AG08396 (cell line): ENCODE measurements at places on chromosomes 11 and 22.
A peak's percentile ranks its signal among the peaks of the same experiment; 100 is the strongest.

DNA sequence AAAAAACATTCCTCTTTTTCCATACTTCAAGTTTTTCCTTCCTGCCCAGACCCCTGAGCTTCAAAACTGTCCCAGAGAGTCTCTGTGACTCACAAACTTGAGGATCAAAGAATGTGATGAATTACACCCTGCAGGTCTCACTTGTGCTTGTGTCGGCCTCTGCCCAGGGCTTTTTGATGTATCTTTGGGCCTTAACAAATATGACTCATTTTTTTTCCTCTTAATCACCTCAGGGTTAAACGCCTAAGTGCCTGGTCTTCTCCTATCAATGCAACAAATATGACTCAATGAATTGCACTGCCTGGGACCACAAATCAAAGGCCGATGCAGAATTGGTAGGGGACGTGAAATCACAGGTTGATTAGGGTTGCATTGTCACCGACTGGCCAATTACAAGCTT lies 267.7 kb downstream of the LARGE1 start:
- DNase-seq: peak; percentile 17

- peak; percentile 99 for DNase-seq
Measured at GRCh38 chr11:61814958-61815789, 1.6 kb downstream of the FADS1 start.

GRCh38 chr11:108218912-108219783 lies 3.3 kb downstream of the NPAT start:
- DNase-seq: no peak

DNA sequence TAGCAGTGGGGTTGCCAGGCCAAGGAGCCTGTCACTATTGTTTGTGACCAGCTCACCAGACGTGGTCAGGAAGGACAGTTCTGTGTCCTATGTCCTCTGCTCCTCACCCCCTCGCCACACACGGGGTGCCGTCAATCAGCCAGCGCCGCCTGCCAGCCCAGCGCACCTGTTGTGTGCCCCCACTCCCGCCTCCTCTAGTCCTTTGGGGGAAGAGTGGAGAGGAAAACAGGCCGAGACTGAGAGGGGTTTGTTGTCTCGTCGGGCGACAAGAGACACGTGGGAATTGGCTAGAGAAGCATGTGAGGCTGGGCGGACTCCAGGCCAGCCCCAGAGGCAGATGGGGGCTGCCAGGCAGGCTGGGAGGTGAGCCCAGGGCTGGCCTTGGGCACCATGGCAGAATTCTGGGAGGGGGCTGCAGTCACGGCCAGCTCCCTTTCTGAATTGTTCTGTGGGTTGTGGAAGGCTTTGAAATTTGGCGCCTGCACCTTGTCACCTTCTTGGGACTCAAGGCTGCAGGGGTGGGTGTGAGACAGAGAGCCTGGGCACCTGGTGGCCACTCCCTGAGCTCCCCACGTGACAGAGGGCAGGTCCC lies 3.1 kb upstream of the KCNQ1OT1 start:
- DNase-seq: no peak

DNA sequence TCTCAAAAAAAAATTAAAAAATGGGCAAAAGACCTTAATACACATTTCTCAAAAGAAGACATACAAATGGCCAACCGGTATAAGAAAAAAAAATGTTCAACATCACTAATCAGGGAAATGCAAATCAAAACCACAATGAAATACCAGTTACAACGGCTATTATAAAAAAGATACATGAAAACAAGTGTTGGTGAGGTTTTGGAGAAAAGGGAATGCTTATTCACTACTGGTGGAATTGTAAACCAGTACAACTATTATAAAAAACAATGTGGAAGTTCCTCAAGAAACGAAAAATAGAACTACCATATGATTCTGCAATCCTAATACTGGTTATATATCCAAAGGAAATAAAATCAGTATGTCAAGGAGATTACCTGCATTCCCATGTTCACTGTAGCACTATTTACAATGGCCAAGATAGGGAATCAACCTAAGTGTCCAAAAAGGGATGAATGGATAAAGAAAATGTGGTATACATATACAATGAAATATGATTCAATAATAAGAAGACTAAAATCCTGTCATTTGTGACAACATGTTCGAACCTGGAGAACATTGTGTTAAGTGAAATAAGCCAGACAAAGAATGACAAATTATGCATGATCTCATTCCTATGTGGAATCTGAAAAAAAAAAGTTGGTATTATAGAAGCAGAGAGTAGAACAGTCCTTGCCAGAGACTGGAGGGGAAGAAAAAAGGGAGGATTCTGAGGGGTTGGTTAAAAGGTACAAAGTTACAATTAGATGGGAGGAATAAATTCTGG lies 256.9 kb upstream of the PITPNB start:
- no peak for DNase-seq

DNA sequence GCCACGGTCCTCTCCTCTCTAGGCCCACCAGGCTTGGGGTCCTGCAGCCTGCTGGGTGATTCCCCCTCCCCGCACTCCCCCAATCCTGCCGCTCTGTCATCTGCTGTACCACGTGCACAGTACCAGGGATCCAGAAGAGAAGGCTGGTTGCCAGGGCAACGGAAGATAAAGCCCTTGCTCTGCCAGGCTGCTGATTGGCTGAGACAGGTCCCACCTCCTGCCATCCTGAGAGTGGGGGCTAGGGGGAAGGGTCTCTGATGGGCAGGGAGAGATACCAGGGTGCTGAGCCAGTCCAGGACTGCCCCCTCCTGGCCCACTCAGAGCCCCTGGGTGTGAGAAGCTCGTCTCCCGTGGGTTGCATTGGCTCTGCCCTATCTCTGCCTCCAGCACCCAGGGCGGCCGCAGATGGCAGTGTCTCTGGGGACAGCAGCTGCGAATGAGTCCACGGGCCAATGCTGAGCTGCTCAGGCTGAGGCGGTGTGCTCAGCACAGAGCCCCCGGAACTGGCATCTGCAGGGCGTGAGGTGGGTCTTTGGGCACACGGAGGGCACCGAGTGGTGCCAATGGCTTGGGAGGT lies at the start of gene SMIM45:
Gene SMIM45 (plus strand): TSS at position 253 of the 577 bp plus-strand sequence.
- DNase-seq: no peak

- no peak for DNase-seq
Measured at GRCh38 chr22:42913874-42914510, 56.9 kb upstream of the ARFGAP3 start.

DNA sequence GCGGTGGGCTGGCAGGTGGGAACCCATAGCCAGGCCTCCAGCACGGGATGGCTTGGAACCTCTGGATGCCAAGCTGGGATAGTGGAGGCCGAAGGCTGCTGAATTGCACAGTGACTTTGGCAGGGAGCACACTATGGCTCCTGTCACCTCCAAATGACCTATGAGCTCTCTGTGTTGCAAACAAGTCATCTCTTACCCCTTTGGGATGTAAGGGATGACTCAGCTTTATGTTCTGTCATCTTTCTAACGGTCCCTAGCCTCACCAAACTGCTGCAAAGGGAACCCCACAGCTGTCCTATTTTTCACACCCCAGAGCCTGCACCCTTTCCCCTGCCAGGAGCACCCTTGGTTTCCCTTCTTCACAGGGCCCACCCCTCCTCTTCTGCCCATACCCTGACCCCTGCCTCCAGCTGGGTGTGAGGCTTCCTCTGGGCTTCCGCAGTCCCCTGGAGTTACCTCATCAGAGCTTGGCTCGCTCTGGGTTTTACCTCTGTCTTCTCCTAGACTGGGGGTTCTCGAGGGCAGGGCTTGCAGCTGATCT lies 2.7 kb upstream of the SCUBE1 start:
- no peak for DNase-seq

GRCh38 chr11:17513853-17514252 lies 30.4 kb downstream of the USH1C start:
- no peak for DNase-seq

DNA sequence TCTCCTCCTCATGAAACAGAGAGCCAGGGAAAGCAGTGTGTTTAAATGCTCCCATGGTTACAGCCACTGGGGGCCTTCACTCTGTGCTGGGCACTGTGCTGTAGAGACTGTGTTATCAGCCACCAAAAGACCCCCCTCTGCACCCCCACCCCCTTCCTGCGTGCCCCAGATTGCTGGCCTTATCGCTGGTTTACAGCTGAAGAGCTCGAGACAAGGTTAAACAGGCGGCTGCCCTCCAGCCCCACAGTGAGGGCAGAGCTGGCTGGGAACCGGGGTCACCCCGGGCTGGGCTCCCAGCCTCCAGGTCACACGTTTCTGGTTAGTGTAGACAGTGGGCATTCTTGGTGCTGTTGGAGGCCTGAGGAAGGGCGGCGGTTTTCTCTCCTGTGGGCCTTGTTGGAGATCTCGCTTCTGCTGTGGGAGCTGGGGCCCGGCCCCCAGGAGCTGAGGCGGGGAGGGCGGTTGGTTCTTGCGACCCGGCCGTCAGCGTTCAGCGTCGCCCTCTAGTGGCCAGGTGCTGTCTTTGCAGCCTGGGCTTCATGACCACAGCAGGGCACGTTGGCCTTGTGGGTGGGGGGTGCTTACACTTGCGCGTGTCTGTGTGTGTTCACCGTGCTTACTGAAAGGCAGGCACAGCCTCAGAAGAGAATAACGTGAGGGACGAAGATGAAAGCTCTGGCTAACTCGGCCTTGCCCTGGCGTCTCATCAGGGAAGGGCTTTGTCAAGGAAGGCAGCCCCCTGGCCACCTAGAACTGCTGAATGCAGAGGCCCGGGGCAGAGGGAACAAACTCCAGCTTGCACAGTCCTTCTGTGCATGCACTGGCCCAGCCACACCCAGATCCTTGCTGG lies 40.8 kb downstream of the TBC1D22A start:
- peak; percentile 42 for DNase-seq

DNA sequence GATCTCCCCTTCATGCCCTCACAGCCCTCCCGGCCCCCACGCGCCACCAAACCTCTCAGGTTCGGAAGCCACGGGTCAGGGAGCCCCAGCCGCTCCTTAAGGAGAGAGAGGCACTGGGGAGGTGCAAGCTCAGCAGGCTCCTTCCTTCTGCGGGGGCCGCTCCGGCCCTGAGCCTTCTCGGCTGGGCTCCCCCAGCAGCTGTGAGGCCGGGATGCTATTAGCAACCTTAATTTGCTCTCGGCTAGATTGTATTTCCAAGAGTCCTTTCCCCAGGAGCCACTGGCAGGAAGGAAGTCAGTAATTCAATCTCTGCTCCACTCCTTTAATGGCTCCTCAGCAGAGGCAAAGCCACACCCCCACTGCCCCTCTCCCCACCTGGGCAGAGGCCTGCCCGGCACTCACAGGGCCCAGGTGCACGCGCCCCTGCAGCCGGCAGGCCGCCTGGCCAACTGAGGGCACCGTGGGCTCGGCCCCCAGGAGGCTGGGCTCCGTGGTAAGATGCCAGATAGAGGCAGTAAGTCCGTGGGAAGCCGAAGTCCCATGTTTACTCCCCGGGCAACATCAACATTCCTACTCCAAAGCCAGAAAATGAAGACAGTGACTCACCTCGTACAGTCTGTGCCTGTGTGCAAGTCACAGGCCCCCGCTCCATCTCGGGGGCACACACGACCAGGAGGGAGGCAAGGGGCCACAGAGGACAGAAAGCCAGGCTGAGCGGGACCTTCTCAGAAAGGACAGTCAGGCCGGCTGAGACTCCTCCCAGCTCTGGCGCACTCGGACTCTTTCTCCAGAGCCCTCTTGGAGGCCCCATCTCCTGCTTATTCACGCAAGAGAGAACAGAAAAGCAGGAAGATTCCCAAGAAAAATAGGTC lies 5.2 kb downstream of the IGSF9B start:
- peak; percentile 83 for DNase-seq

GRCh38 chr22:32325811-32326237 lies 31.8 kb upstream of the RFPL3 start:
- no peak for DNase-seq

GRCh38 chr11:86449993-86450629 lies 75.4 kb downstream of the CCDC81 start:
- no peak for DNase-seq

DNA sequence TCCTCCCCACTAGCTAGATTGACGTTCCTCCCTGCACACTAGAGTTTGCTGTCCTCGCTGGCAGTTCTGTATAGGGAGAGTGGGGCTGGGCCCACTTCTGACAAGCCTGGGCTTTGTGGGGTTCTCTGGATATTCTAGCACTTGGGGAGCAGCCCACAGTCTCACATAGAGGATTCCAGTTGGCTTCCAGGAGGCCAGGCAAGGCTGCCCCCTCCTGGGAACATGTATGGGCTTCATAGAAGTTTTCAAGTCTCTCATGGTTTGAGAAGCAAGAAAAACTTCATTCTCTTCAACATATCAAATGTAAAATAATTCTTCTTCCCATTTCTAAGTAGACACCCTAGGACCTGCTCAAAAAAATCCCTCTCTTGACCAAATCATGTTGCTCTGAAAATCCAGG lies 87.5 kb downstream of the NAV2 start:
- no peak for DNase-seq
